ENCODE measurements at places on chromosomes 2 and 18. TPM values are rescaled to one million over a fixed set of nuclear protein-coding genes. Genes with fewer than 3 reads are reported as not detected.

The ANKRD62 gene
- not detected for total RNA-seq

The C2orf15 gene
- total RNA-seq: 1.2 TPM

The ZSCAN30 gene
- total RNA-seq: 17.2 TPM

The POTEJ gene
- total RNA-seq: not detected

GRCh38 chr2:127157651-127158485 lies 50.9 kb upstream of the BIN1 start:
- no peak overlapping the region for H3K4me3 ChIP-seq
- DNase-seq: peak; percentile 21
- no peak overlapping the region for H3K27ac ChIP-seq
- no peaks in the 10 kb centered on the region for H3K36me3 ChIP-seq

DNA sequence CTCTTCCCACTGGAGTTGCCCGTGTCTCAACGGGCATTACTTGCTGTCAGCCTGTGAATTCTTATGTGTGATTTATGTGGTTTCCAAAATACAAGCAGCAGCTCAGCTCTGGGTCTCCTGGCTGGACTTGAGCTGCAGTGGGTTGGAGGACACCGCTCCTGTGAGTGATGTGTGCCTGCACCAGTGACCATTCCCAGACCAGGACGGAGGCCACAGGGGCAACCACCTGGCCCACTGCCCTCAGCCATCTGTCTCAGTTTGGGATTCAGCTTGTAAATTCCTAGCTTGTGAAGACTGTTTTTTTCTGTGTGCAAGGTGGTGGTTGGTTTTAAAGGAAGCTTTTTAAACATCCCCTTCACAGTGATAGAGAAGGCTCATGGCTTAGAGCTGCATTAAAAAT lies 261.0 kb downstream of the BCL2 start:
- no peaks in the 10 kb centered on the region for H3K36me3 ChIP-seq
- peaks cover 2% of the 10 kb centered on the region for H3K4me1 ChIP-seq
- no peak overlapping the region for H3K27ac ChIP-seq

DNA sequence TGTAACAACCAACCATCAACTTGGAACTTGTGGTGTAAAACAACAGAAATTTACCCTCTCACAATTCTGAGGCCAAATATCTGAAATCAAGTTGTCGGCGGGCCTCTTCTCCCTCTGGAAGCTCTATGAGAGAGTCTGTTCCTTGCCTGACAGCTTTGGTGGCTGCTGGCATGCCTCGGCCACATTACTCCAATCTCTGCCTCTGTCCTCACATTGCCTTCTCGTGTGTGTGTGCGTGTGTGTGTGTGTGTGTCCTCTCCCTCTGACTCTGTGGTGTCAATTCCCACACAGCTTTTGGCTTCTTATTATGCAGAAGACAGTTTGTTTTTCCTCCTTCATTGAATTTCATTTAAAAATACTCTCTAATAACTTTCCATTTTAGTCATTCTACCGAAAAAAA lies 50.4 kb downstream of the ZDBF2 start:
- no peak overlapping the region for H3K4me3 ChIP-seq
- no peak for DNase-seq

GRCh38 chr2:184119989-184120800 lies 478.1 kb upstream of the ZNF804A start:
- no peaks in the 10 kb centered on the region for H3K27me3 ChIP-seq
- no peaks in the 10 kb centered on the region for H3K36me3 ChIP-seq
- DNase-seq: no peak
- no peak overlapping the region for H3K27ac ChIP-seq
- no peak overlapping the region for H3K4me3 ChIP-seq
- no peaks in the 10 kb centered on the region for H3K4me1 ChIP-seq

Measured in ovary (tissue), 10 donors.